Breast epithelium (tissue), 4 donors: ENCODE measurements at places on chromosomes 6 and 20.

- DNase-seq = no peak
These were observed 43.6 kb downstream of the MDGA1 start for GRCh38 chr6:37653933-37654565.

DNA sequence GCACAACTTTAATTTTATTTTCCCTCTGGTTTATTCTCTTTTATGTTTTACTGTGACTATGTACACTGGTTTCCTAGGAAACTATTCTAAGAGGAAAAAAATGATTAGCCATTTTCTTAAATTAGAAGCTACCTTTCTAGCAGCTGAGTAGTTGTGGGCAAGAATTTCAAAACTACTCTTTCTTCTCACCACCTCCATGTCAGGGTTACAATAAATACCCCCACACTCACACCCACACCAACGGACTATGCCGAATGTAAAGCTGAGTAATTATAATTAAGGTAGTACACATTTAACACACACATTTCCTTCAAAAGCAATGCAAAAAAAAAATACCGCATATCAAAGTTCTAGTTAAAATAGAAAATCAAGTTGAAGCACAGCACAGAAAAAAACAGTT lies 78.9 kb downstream of the ARHGAP18 start:
- no peak for DNase-seq

- no peak for DNase-seq
These were observed 89.0 kb downstream of the IPCEF1 start for GRCh38 chr6:154267508-154268106.

GRCh38 chr6:56814308-56814707 lies 140.6 kb upstream of the BEND6 start:
- DNase-seq = no peak

GRCh38 chr6:34295721-34296120 lies 46.9 kb upstream of the SMIM29 start:
- DNase-seq = no peak

- DNase-seq = no peak
These were observed at the start of gene NT5E for GRCh38 chr6:85449818-85450759. NT5E (plus strand) TSS chr6:85450083; CDS start chr6:85450140, 57 bp downstream.

DNA sequence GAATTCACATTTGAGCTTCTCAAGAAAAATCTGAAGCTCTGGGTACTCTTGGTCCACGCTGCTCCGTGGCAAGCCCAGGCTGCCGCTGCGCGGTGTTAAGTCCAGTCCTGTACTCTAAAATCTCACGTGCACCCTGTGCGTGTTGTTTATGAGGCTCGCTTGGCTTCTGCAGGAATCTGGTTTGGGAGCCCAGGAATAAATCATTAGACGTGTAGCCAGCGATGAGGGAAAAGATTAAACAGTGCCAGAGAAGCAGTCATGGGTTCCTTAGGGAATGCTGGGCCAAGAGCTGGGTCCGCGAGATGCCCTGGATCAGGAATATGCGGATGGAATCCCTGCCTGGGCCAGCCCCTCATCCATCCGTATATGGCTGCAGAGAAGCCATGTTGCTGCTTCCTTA lies 87.3 kb downstream of the KCNB1 start:
- DNase-seq = no peak
